ENCODE measurements at places on chromosomes 2 and 18.

GRCh38 chr18:46622451-46622850 lies 34.6 kb downstream of the LOXHD1 start:
- DNase-seq = no peak

DNA sequence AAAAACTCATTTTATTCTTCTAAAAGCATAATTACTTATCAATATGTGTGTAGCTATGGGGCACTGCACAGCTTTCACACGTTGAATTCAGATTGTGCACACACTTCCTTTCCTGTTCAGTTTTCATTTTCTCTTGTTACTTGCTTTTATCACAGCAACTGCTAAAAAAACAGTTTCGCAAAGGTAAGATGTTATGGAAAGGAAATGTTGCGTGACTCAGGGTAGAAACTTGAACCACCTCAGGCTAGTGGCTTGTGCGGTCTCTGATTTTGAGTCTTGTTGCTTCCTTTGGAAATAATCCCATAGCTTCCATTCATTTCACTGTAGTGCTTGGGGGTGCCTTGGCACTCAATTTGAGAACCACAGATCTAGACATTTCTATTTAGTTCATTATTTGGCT lies 171.9 kb downstream of the FMNL2 start:
- DNase-seq = no peak

- no peak for DNase-seq
Observed at GRCh38 chr2:205405752-205406151, 276.5 kb upstream of the NRP2 start.

DNA sequence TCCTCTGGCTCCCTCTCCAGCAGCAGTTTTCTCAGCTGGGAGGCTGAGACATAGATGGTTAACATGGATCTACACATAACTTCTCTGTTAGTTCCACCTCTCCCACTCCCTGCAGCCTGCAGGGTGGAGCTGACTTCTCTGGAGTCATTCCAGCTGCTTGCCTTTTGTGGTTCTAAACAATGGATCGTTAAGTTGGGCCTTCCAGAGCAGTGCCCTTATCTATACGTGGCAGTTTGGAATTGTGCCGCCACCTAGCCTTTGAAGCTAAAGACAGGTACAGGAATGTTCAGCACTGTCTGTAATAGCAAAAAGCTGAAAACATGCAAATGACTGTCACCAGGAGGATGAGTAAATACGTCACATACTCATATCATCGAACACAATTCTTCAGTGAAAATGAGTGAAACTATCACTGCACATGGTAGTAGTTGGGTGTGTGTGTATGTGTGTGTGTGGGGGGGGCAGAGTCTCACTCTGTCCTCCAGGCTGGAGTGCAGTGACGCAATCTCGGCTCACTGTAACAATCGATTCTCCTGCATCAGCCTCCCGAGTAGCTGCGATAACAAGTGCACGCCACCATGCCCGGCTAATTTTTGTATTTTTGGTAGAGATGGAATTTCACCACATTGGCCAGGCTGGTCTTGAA lies 50.3 kb downstream of the SH2D6 start:
- DNase-seq = peak; percentile 4

DNA sequence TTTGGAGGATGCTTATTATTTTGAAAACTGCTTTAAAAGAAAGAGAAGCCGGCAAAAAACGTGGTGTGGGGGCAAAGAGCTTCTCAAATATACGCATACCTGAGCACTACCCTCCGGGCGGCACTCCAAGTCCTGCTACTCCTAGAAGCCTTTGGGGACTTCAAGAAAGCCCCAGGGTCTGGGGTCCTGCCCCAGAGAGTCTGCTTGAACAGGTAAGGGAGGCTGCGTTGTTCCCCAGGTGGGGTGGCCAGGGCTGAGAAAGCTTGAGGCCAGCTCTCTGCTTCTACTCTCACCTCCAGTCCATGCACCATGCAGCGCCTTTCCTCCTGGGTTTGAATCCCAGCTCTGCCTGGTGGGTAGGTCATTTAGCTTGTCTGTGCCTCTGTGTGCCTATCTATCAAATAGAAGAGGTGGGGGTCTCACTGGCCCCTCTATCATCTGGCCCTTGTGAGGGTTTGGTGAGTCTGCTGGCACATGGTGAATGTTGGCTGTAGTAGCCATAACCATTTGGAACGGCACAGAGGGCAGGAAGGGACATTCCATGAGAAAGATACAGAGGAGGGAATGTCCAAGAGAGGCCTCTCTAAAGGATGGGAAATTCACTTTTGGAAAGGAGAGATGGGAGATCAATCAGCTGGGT lies 19.5 kb downstream of the MALL start:
- no peak for DNase-seq

- no peak for DNase-seq
Observed at GRCh38 chr18:80170395-80171053, 61.5 kb downstream of the ADNP2 start.

DNA sequence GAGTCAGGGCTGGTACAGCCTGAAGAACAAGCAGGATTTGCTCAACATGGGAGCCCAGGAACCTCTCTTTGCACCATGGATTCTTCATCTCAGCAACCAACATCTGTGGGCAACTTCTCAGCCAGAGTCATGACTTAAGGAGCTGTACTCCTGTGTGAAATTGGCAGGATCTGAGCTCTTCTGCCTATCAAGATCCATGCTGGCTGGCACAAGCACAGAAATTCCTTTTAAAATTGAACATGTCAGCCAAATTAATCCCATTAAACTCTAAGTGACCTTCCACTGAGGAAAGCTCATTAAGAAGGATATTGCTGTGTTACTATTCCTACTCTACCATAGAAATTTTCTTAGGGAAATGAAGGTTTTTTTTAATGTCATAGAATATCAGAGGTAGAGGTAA lies 110.5 kb upstream of the SCG2 start:
- no peak for DNase-seq

DNA sequence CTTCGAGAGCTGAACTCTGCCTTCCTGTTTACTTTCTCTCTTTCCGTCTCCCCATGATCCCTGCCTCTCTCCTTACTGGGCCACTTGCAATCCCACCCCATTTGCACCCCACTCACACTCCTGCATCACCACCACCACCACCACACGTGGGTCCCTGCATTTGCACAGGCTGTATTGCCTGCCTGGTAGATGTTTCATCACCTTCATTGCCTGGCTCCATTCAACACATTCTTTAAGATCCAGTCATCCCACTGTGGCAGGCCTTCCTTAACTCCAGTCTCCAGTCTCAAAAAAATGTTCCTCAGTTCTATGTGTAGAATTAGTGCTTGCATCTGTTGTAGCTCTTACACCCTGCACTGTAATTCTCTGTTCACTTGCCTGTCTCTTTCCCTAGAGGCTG lies 13.9 kb downstream of the NOSTRIN start:
- no peak for DNase-seq

- no peak for DNase-seq
Observed at GRCh38 chr2:80112790-80113189, 191.8 kb downstream of the LRRTM1 start.

GRCh38 chr2:235008584-235009044 lies 56.8 kb downstream of the SH3BP4 start:
- DNase-seq = no peak

- no peak for DNase-seq
Observed at GRCh38 chr2:42770288-42771131, 6.6 kb upstream of the OXER1 start.

DNA sequence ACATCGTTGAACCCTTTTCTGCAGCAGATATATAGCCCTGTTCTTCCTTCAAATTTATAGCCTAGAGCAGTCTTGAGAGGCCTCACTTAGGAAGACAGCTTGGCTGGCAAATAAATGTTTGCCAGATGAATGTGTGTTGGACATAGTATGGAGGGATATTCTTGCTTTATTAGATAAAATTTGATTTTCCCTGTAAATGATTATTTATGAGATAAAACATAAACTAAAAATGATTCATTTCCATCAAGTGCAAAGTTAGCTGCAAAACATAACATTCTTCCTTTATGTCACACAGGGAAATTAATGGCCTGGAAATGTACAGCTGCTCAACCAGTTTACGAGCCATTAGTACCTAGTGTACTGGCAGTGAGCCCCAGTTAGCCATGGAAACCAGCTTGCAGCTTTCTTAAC lies 82.5 kb downstream of the LIMS1 start:
- DNase-seq = no peak

DNA sequence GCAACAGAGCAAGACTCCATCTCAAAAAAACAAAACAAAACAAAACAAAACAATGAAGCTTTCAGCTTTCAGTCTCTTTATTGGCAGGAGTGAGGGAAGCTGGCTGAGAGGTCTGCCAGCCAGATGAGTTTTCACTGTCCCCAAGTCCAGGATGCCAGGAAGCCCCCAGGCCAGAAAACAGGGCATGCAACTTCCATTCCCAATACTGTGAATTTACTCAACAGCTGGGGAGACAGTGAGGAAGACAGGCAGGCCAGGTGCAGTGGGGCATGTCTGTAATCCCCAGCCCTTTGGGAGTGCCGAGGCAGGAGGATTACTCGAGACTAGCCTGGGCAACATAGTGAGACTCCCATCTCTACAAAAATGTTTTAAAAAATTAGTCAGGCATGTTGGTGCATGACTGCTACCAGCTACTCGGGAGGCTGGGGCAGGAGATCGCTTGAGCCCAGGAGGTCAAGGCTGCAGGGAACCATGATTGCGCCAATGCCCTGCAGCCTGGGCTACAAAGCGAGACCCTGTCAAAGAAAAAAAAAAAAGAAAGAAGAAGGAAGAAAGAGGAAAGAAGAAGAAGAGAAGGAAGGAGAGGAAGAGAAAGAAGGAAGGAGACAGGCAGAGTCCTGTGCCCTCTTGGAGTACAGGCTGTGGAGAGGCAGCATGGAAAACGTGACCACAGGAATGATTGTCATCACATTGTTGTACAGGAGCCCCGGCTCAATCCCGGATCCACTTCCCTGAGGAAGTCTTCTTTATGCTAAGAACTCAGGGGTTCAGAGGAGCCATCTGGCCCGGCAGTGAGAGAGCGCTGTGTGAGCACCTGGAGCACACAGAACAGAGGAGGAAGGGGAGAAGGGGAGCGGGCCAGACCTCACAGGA lies 29.2 kb upstream of the POMC start:
- no peak for DNase-seq

GRCh38 chr18:10514601-10515000 lies 11.2 kb upstream of the NAPG start:
- DNase-seq = no peak

DNA sequence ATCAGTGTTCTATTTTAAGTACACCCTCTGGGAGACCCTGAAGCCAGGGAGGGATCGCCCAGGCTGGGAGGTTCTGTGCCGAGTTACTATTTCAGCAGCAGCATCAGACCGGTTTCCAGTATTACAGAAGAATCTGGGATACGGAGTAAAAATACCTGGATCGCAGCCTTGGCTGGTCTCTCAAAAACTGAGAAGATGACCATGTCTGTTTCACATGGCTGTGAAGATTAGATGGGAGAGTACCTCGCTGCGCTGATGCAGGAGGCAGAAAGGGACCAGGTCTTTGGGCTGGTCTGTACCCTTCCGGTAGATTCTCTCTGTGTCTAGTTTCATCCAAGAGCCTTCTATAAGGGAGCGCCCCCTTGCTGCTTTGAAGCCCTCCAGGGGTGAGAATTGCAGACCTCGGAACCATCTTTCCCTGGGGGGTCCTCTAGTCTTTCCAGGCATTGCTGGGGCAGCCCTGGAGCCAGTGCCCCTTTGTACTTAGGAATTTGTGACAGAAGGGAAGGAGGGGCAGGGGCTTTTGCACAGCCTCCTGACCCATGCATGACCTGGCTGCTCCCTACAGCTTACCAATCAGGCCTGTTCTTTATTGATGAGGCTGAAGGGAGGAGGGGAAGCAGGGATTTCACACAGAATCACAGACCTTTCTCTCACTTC lies 56.3 kb upstream of the MAPRE3 start:
- no peak for DNase-seq

DNA sequence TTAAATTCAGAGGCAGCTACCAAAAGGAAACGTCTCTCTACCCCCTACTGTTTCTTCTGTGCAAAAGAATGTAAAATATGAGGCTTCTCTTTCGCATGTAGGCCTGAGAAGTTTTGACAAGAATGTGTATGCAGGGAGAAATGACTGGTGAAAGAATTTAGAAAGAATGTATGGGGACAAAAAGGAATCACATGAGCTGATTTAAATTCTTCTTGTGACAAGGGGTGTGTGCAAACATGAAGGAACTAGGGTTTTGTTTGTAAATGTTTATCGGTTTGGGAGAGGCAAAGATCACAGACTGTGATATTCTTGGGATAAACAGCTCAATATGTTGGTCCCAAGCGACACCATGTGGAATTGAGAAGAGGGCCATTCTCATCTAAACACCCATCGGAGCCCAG lies 345.2 kb upstream of the VRK2 start:
- DNase-seq = no peak

- no peak for DNase-seq
Observed at GRCh38 chr2:9230881-9231280, 24.3 kb downstream of the ASAP2 start.

- DNase-seq = no peak
Observed at GRCh38 chr2:33051586-33052360, 105.0 kb downstream of the LTBP1 start.

DNA sequence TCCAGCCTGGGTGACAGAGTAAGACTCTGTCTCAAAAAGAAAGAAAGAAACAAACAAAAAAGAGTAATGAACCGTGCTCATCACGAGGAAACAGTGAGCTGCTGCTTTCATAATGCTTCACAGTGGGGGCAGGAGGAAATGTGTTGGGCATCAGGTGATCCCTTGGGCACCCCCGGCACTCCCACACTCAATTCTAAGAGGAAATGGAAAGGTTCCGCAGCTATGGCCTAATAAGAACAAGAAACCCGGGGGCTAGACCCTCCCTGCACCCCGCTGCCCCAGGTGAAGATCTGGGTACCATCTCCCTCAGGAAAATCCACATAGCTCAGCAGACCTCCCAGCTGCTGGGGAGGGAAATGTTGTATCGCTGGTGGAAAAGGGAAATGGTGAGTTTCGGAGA lies 118.9 kb downstream of the LPIN1 start:
- DNase-seq = no peak

- DNase-seq = no peak
Observed at GRCh38 chr2:15399241-15399640, 161.9 kb downstream of the NBAS start.

DNA sequence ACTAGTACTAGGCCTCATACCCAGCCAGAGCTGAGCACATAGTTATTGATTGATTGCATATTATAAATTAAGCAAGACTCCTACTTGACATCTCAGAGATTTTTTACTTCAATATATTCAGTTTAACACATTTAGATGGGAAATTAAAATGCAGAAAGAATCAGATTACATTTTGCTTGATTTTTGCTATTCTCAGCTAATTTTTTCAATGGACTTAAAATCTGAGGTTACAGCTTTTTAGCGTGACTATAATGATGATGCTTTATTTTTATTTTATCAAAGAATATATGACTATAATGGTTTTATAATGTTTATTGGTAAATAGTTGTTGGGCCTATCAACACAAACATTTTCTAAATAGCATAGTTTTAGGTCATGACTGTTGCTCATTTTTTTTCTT lies 493.0 kb upstream of the CNTNAP5 start:
- no peak for DNase-seq

- no peak for DNase-seq
Observed at GRCh38 chr2:10741139-10741538, 19.7 kb downstream of the ATP6V1C2 start.

DNA sequence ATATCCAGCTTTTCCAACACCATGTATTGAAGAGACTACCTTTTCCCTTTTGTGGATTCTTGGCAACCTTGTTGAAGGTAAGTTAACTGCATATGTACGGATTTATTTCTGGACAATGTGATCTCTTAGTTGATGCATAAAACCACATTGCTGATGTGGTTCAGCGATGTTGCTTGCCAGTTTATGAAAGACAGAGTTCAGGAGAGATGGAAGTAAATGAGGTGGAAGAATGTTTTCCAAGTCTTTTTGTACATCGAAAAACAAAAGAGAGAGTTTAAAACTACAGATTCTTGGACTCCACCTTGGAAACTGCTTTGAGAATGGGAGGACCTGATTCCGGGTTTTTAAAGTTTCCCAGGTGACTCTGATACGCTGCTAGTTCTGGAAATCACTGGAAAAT lies 43.8 kb downstream of the MOB4 start:
- no peak for DNase-seq

Data from right lung (tissue), 10 donors.